ENCODE measurements at places on chromosomes 7 and 10.

DNA sequence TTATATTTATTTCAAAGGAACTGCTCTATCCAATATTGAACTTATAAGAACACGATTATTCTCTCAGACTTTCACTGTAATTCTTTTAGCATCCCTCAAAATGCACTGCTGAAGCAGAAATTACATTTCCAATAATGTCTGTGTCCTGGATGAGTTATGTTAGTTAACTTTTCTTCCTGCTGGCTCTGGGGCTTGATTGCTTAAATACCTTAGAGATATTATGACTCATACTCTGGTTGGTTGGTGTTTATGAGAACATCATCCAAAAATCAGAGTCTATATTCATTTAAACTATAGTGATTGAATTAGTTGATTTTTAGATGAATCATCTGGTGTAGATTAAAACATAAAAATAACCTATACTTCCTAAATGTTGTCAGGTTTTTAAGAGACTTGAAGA, 246.3 kb upstream of the VWC2 start:
- DNase-seq, result no peak

GRCh38 chr10:1036341-1036791, 10.7 kb upstream of the IDI2 start:
- DNase-seq, result no peak

DNA sequence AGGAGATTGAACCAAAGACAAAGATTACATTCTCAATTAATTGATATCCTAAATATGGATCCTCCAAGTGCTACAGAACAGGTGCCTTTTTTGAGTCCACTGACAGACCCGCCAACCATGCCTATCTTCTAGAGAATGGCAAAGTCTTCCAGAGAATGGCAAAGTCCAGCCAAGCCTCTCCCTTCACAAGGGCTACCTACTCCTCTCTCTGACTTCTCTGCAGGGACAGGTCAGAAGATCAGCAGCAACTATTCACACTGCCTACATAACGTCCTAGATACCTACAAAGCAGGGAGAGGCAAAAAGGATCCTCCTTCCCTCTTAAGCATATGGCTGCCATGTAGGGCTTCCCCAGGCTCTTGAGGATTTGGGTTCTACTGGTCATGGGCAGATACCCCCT, 12.4 kb downstream of the UBE2H start:
- no peak for DNase-seq

DNA sequence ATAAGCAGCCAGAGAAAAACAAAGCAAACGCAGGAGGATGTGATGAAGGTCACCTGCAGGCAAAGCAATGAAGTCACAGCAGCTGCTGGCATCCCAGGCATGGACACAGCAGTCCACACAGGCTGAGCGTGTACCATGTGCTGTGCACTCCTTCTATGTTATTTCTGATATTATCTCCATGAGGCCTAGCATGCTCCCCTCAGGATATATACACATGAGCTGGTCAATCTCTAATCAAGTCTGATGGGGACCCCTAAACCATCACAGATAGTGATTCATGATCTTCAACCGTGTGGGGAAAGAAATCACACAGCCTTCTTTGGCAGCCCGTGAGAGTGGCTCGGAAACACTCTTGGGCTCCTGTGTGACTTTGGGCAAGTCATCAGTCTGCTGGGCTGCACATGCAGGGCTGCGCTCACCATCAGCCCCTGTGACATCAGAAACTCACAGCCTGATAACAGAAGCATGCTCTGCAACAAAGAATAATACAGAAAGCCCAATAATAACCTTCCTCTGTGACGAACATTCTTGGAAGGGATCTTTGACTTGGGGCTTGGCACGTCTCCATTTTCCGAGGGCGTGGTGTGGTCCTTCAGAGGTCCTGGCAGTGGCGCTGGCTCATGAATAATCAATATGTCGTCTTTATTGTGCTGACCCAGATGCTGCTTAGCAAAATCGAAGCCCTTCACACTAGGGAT, 83.0 kb upstream of the ATP6V0A4 start:
- DNase-seq, result no peak

DNA sequence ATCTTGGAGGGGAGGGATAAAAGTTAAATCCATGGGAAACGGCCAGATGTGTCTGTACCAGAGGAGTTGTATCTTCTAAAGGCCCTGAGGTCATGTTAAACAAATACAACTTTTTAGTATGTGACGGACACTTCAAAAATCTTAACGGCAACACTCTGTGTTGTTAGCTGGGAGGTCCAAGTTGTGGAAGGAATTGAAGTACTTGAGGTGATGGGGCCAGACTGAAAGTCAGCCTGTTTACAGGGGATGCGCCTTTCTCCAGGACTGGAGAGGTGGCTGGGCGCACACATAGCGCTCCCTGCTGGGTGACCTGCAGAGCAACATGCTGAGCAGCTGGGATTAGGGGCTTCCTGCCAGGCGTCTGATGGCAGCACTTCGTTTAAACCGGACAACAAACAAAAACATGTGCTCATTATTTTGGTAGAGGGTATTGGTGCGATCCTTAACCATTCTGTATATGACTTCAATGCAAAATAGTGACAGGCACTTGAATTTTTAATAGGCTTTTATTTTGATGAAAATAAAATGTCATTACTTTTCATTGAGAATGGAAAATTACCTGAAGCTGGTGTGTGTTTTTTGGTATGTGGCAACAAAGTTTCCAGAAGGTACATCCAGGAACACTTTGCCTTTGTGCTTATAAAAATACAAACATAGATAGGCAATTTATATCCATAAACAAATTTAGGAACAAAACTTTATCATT, 198.2 kb downstream of the MLLT10 start:
- no peak for DNase-seq

DNA sequence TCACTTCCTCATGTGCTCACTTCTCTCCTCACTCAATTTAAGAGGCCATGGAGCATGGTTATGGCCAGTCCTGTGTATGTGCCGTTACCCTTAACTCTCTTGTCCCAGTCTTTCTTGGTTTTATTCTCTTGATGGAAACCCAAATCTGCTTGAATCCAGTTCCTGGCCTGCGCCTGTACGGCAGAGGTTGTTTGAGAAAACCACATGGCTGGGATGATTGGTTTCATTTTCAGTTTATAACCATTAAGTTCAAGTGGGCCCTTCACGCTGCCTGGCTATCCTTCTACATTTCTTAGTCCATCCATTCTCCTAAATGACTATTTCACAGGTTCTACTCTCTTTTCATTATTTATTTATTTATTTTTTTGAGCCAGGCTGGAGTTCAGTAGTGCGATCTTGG, 1.6 kb upstream of the ZNF239 start:
- DNase-seq, result no peak

GRCh38 chr7:46071076-46071475, 150.0 kb upstream of the IGFBP3 start:
- DNase-seq, result no peak

DNA sequence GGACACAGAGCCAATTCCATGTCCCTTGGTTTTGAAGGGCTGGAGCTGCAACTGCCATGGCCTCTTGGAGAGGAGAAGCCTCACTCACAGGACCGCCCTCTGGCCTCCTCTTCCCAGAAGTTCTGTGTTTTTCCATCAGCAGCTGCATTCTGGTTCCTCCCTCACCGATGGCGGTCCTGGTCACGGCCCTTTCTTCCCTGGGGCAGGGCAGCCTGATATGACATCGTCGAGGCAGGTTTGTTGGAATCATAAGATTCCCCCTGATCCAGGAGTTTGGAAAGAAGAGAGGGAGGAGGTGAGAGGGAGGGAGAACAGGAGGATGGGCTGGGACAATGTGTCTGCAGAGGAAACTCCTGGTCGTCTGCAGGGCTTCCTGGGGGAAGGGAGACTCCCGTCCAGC, 82.7 kb upstream of the PDZD8 start:
- DNase-seq, result no peak

DNA sequence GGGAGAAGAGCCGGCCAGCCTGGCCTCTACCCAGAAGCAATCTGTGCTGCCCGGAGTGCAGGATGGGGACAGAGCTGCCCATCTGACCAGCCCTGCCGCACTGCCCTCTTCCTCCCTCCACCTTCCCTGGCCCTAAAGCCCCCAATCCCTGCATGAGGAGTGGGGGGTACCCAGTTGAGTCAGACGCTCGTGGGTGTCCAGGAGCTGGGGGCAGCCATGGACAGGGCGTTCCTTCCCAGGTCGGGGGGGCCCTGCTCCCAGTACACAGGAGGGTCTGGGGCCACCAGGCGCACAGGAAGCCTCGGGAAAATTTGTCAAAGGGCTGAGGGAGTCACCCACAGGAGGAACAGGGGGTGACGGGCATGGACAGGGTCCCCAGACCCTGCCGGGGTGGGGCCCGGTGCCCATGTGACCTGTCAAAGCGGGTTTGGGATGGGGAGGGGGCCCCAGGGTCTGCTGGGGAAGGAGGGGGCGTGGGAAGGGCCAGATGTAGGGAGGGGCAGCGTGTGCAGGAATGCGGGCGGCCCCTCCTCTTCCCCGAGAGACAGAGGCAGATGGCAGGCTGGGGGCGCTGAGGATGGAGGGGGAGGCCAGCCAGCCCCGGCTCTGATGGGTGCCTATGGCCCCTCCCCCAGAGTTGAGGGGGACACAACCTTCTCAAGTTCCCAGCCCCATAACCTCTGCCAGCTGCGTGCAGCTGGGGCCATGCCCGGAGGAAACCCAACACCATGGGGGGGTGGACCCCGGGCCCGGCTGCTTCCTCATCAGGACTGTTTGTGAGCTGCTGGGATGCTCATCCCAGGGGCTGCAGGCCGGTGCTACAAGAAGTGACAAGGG, 21.5 kb upstream of the GRIFIN start:
- DNase-seq, result no peak

DNA sequence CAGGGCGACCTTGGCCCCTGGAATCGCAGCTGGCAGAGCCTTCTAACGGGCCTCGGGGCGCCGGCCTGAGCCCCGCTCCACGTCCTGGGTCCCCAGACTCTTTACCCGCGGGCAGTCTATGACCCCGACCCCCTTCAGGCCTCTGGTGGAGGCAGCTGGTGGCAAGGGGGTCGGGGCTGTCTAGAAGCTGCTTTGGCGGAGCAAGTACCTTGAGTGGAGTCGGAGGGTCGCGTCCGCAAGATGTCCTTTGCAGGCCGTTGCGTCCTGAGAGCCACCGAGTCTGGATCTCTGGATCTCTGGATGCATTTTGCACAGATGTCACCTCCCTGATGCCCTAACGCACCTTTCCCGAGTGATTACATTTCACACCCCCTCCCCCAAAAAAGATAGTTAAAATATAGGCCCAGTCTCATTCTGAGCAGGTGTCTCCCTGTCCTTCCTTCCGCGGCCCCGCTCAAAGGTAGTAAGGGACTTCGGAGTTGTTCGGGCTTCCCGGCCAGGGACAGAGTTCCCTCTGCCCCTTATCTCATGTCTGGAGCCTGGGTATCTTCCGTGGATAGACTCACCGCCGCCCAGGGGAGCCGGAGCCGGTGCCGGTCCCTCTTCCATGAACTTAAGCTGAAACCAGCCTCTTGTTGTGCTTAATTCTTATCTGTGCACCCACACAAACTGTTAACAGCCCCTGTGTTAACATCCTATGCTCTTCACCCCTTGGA, 457 bp downstream of the ACADSB start:
- DNase-seq, result no peak

- DNase-seq, result peak; percentile 39
These were observed 2.2 kb downstream of the CRTAC1 start for GRCh38 chr10:98028168-98028770.

DNA sequence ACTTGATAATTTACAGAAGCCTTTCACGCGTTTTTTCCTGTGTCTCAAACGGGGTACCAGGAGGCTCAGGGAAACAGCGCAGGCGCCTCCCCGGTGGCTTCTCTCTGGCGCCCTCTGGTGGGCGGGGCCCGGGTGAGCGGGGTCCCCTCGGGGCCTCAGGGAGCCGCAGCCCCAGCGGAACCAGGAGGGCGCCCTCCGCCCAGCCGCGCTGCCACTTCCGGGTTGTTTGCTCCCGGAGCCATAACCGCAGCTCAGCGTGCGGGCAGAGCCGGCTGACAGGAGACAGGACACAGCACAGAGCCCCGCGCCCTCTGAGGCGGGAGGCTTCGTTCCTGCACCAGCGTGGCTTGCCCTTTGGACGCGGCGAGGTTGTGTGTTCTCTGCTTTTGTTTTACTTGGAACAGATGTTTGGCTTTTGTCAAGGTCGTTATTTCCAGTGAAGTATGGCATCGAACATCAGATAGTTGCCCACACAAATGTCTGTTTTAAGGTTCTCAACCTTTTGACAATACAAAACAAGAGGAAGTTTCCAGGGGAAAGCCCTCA, 6.9 kb upstream of the CYP2E1 start:
- peak; percentile 76 for DNase-seq

DNA sequence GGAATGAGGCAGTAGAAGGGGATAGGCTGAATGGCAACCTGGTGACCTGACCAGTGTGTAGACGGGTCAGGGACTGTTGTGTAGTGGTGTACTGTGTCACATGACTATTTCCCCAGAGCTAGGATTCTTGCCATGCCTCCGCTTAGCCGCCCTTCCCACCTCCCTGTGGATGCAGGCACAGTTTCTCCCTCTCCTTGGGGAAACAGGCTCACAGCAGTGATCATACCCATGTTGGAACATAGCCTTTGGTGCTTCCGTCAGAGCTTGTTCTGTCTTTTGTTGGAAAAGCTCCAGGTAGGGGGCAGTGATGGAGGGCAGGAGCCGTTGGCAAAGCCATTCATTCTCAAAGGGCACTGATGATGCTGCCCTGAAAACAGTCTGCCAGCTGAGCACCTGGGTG, 44.3 kb downstream of the OGDH start:
- no peak for DNase-seq

DNA sequence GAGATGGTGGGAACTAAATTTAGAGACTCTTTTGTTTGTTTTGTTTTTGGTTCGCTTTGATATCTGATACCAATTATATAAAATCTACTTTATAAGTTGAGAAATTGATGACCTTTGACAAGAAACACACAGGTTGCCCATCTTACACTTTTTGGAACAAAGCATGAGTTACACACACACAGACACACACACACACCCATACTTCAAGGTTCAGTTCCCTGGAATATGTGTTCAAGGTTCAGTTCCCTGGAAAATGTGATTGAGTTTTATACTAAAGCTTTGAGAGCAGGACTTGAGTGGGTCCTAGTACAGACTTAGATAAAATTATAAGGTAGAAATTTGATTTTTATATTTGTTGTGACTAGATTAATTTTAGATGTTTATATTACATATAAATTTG, 134.2 kb upstream of the PRR15 start:
- DNase-seq, result no peak

- no peak for DNase-seq
These were observed 483.9 kb downstream of the GRM8 start for GRCh38 chr7:126768836-126769235.

- no peak for DNase-seq
These were observed 32.3 kb upstream of the SLC16A12 start for GRCh38 chr10:89567576-89568245.

DNA sequence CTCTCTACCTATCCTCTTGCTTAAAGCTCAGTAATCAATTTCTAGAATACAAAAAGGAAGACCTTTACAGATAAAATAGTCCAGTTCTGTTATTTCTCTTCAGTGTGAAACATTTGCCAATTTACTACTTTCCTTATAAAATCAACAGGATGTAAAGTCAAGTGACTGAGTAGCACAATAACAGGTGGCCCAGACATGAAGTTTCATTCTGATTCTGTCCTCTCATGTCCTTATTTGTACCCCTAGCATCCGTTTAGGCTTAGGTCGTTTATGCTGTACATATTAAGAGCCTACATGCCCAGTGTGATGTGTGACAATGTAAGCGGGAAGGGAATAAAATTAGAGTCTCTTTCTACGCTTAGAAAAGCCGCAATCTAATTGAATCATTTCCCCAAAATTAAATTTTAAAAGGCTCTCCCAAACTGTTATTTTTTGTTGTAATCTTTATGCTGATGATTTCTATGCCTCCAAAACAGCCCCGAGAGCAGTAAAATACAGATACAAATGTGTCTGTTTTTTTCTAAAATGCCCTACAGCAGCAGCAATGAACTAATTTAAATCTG, 29.1 kb downstream of the EPC1 start:
- DNase-seq, result no peak

All from NCI-H1930 (cell line).